ENCODE measurements at places on chromosomes 3 and 15. TPM values are rescaled to one million over a fixed set of nuclear protein-coding genes. Genes with fewer than 3 reads are reported as not detected.

The HYAL3 gene
- 5.7 TPM for polyA plus RNA-seq

The ASB14 gene
- 0.56 TPM for polyA plus RNA-seq

The SLC22A14 gene
- 0.36 TPM for polyA plus RNA-seq

The SHQ1 gene
- 22.5 TPM for polyA plus RNA-seq

The GOLGA8S gene
- polyA plus RNA-seq, result 1.6 TPM

The FBXW12 gene
- polyA plus RNA-seq, result 1.1 TPM

The CLDND1 gene
- polyA plus RNA-seq, result 144 TPM

The CCK gene
- 0.37 TPM for polyA plus RNA-seq

The STIMATE gene
- 17.9 TPM for polyA plus RNA-seq

The CDC25A gene
- polyA plus RNA-seq, result 11.0 TPM

The NEDD4 gene
- 15.0 TPM for polyA plus RNA-seq

The CAPN3 gene
- polyA plus RNA-seq, result 28.7 TPM

The TFG gene
- polyA plus RNA-seq, result 134 TPM

The ZSCAN29 gene
- 23.3 TPM for polyA plus RNA-seq

The XXYLT1 gene
- 32.7 TPM for polyA plus RNA-seq

The FGF7 gene
- polyA plus RNA-seq, result 10.3 TPM

The THRB gene
- polyA plus RNA-seq, result 29.4 TPM

The SSUH2 gene
- 5.3 TPM for polyA plus RNA-seq

The RLBP1 gene
- not detected for polyA plus RNA-seq
